ENCODE measurements at places on chromosomes 1 and 21. TPM values are rescaled to one million over a fixed set of nuclear protein-coding genes. Genes with fewer than 3 reads are reported as not detected.

DNA sequence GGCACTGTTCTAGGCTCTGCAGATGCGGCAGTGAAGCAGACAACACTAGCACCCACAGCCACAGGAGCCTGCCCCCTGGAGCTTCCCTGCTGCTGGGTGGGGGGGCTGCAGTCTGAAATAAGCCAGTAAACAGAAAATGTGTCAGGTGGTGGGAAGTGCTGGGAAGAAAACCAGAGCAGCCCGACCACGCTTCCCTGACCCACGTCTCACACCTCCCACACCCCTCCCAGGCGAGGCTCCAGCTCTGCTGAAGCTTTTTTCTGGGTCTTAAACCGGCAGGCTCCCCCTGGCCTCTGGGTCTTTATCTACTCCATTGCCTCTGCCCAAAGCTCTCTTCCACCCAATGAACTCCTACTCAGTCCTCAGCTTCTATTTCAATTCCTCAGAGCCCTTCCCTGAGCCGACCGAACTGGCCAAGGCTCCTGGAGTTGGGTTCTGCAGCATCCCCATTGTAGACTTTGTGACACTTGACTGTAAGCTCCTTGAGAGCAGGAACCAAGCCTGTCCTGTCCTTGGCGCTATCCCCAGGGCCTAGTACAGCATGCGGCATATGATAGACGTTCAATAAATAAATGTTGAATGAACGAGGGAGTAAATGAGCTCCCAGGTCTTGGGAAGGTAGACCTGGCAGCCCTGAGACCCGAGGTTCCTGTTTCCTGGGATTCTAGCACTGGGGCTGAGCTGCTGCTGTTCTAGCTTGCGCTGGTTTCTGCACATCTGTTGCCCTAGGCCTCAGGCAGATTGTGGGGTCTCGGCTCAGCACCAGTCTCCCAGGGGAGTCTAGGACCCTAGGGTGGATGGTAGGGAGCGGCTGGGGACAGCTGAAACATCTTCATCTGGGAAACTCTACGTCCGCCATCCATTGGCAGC is 18.4 kb downstream of the MIIP start:
- H3K4me1 ChIP-seq, result no peaks in the 10 kb centered on the region
- H3K36me3 ChIP-seq, result no peaks in the 10 kb centered on the region
- no peak overlapping the region for H3K4me3 ChIP-seq
- DNase-seq, result no peak

GRCh38 chr1:192858456-192858855 is 49.6 kb downstream of the RGS2 start:
- no peak overlapping the region for H3K4me3 ChIP-seq
- H3K27me3 ChIP-seq, result no peaks in the 10 kb centered on the region
- DNase-seq, result no peak
- H3K36me3 ChIP-seq, result no peaks in the 10 kb centered on the region

DNA sequence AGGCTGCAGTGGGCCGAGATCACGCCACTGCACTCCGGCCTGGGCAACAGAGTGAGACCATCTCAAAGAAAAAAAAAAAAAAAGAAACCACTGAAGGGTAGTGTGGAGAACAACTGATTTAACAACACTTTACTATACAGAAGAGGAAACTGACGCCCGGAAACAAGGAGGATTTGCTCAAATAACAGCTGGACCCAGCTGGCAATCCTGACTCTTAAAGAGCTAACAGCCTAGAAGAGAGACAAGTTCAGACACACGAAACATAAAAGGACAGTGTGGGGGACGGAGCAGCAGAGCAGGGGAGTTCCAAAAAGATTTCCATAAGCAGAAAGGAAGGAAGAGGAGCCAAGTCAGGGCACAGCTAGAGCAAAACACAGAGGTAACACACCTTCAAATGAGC is 4.4 kb downstream of the ECHDC2 start:
- H3K36me3 ChIP-seq, result no peaks in the 10 kb centered on the region
- no peak for DNase-seq
- H3K4me1 ChIP-seq, result peaks cover 17% of the 10 kb centered on the region

LRRN2 gene
- total RNA-seq, result not detected

- H3K4me1 ChIP-seq, result no peaks in the 10 kb centered on the region
- H3K4me3 ChIP-seq, result no peak overlapping the region
- no peak for DNase-seq
- H3K36me3 ChIP-seq, result no peaks in the 10 kb centered on the region
- no peak overlapping the region for H3K27ac ChIP-seq
- H3K27me3 ChIP-seq, result peaks cover 58% of the 10 kb centered on the region
Observed at GRCh38 chr1:11862890-11863289, 4.1 kb upstream of the NPPB start.

Measured in activated naive CD8-positive, alpha-beta T cell treated with anti-CD3 and anti-CD28 coated beads, Interleukin-2, amount 10 ng/mL, durations not matched to agents 7 days and 5 days (primary cell).